ENCODE measurements at places on chromosomes 12 and 14.

DNA sequence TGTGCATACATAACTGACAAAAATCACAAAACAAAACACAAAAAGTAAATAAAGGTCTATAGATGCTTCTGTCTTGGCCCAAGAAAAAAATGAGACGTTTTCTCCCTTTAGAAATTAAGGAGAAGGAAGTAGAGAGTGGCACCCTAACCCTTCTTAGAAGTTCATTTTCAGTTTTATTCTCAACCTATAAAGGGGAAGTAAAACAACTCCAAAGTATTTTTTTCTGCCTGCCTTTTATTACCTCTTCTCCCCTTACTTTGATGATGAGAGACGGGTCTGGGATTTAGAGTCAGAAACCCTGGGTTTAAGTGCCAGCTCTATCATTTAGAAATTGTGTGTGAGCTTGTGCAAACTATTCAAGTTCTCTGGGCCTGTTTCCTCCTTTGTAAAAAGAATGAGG lies 2.8 kb downstream of the PRIM1 start:
- DNase-seq, result no peak

- no peak for DNase-seq
Observed at GRCh38 chr14:68564191-68564825, 228.6 kb downstream of the ZFP36L1 start.

- no peak for DNase-seq
Observed at GRCh38 chr12:124915239-124916236, 1.1 kb upstream of the UBC start.

DNA sequence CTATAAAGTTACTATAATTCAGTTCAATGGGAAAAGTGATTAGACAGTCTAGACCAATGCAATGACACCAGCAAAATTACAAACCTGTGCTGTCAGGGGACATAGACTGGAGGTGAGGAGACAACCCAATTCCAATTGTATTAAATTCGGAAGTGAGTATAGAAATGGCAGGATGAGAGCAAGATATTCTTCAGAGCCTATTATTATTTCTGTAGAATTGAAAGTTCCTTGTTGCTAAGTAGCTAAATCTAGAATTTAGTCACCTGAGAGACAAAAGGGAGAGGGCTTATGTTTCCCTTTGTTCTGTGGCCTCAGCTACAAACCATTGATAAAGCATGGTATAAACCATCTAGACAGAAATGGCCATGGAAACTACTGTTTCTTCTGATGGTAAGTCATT lies at the start of gene ADAM21:
Gene ADAM21, plus strand, starts transcription at position 301 of the 400 bp plus-strand sequence. CDS start 5,326 bp downstream, outside the sequence.
- no peak for DNase-seq

DNA sequence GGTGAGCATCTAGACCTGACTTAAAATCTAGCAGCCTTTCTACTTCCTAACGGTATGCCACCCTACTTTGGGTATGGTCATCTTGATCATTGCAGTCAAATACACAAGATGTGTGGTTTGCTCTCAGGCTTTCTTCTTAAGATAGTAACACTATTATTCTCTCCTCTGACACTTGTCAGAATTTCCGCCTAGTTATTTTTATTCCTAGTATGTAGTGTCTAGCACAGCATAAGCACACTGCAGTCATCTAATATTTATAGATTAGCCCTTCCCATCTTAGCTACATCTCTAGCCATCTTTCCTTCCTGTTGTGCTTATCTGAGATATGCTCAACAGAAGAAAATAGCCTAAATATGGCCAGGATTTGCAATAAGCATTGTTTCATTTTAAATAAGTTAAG lies 180.1 kb downstream of the C12orf50 start:
- DNase-seq, result no peak

- DNase-seq, result no peak
Observed at GRCh38 chr12:28631831-28632230, 441.6 kb downstream of the CCDC91 start.

DNA sequence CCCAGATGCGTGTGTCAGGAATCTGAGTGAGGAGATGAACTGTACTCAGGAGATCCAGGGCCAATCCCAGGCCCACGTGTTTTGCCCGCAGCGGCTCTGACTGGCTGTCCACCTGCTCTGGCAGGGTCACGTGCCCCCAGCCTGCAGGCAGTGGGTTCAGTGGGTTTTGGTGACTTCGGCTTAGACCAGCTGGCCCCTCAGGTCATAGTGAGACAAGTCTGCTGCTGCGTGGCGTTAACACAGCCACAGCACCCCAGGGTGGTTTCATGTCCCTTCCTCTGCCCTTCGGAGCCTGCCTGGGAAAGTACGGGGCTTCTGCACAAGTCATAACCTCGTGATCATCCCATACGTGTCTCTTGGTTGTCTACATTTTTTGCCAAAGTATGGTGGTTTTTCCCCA lies 2.6 kb downstream of the FBRSL1 start:
- no peak for DNase-seq

DNA sequence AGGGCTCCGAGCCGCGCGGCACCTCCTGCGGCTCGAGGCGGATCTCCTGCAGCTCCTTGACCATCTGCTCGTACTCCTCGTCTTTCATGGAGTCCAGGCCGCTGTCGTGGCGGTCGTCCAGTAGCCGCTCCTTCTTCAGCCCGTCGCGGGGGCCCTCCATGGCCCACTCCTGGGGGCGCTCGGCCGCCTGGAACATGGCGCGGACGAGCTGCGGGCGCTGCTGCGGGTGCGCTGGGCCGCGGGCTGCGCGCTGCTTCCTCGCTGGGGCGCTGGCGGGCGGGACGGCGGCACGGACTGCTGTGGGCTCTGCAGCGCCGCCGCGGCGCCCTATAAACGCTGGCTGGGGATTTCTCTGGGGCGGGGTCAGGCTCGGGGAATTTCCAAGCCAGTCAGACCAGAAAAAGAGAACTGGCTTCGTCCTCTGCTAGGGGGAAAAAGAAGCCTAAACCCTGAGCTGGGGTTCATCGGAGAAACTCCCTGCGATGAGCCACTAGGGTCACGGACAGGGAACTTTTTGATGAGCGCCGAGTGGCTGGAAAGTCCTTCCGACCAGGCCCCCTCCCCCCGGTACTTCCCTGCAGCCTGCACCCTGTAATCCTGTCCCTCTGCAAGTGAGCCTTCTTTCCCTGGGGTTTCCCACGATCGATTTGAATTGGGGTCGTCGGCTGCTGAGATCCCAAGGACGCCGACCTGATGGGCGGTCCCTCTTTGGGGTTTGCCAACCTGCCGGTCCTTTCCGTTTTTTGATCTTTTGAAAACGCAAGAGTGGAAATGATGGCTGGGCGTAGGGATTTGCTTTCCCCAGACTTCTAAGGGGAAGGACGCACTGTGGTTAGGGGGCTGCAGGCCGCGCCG lies at the start of gene NFKBIA:
Gene NFKBIA, minus strand, starts transcription at position 301 of the 855 bp plus-strand sequence. Its CDS starts 105 bp downstream, at position 196.
- peak; percentile 93 for DNase-seq

- DNase-seq, result no peak
Observed at GRCh38 chr14:69624136-69624535, 12.7 kb downstream of the SUSD6 start.

DNA sequence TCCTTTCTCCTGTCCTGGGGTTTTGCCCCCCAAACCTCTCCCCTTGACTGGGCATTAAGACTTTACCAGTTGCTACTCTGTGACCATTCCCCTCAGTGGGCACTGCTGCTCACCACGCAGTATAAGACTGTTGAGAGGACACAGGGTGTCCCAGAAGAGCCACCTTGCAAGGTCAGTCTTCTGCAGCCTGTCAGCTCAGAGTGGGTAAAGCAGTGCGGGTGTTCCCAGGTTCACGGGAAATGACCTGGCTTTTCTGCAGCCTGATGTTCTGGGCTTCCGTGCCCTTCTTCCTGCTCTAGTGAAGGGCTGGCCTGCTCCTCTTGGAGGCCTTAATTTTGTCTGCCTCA lies 34.2 kb downstream of the KCNA1 start:
- DNase-seq, result no peak

DNA sequence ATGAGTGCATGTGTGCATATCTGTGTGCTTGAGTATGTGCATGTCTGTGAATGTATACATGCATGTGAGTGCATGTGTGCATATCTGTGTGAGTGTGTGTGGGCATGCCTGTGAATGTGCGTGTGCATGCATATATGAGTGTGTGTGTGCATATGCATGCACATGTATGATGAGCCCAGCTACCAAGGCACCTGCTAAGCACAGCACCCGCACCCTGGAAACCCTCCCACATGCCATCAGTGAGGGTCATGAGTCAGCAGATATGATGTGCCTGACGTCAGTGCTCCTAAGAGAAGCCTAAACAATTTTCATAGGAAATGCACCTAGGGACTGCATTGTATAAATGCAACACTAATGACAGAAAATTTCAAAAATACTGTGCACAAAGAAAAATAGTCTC lies 151.1 kb downstream of the KIF26A start:
- no peak for DNase-seq

DNA sequence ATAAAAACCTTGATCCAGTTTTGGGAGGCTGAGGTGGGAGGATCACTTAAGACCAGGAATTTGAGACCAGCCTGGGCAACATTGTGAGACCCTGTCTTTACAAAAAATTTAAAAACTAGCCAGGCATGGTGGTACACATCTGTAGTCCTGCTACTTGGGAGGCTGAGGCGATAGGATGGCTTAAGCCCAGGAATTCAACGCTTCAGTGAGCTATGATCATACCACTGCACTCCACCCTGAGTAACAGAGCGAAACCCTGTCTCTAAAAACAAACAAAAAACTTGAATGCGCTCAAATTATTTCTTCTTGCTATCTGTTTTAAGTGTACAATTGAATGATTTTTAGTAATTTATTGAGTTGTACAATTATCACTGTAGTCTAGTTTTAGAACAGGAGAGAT lies 20.1 kb downstream of the WDR20 start:
- DNase-seq, result no peak

Data from T-helper 9 cell (primary cell).